ENCODE measurements at places on chromosomes 12 and 14.

- no peak for DNase-seq
Measured at GRCh38 chr12:80939231-80939950, 1.7 kb upstream of the LIN7A start.

DNA sequence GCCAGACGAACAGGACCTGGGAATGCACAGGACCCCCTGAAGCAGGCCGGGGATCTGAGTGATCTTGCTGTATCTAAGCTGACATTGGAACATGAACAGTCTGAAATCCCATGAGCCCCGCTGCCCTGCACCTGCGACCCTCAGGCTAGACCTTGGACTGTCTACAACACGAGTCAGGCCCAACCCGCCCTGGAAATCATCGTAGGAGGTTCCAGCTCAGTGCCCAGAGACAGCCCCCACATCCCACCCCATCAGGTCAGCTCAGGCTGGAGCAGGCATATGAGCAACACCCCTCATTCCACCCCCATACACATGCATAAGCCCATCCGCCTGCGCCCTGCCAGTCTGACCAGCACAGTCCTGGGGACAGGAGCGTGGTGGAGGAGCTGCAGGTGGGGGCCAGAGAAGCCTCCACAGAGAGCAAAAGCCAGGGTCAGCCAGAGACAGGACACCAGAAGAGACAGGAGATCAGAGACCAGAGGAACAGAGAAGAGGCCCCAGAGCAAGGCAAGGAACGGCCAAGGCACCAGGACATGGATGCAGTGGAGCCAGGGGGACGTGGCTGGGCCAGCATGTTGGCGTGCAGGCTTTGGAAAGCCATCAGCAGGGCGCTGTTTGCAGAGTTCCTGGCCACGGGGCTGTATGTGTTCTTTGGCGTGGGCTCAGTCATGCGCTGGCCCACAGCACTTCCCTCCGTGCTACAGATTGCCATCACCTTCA, at the start of gene AQP6:
Gene AQP6, plus strand, starts transcription at position 307 of the 720 bp plus-strand sequence. Its CDS starts 227 bp downstream, at position 534.
- no peak for DNase-seq

DNA sequence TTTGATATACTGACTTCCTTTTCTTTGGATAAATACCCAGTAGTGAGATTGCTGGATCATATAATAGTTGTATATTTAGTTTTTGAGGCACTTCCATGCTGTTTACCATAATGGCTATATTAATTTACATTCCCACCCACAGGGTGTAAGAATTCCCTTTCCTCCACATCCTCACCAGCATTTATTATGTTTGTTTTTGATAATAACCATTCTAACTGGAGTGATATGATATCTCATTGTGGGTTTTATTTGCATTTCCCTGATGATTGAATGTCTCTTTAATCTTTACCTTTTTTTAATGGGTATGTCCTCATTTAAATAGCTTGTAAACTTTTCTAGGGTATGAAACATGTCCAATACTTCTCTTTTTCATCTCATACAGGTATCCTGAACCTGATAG, 11.6 kb upstream of the SAV1 start:
- DNase-seq, result no peak

DNA sequence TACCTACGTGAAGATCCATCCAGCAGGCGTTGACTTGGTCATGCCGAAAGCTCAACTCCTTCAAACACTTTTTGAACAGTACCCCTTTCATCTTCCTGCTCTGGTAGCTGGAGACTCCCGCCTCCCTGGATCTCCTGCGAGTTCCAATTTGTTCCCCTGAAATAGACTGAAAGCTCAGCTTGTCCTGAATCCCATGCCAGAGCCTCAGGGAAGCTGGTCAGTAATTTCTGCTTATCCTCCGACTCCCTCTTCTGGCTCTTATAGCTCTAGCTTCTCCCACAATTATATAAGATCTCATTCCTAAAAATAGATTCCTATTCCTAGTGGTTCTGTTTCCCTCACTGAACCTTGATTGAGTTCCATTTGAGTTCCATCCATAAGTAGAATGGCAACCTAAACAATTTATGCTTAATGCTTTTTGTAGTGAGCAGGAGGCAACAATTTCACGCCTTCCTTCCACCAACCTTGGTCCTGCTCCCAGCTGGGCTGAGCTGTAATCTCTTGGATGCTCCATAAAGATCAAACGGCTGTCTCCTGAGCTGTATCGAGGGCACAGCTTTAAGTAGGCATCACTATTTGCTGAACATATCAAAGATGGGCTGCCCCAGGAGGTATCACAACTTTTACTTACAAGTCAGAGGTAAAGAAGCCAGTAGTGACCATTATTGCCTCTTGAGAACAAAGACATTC, 8.0 kb upstream of the TMEM132C start:
- DNase-seq, result no peak
